ENCODE measurements at places on chromosomes 7 and 10.

DNA sequence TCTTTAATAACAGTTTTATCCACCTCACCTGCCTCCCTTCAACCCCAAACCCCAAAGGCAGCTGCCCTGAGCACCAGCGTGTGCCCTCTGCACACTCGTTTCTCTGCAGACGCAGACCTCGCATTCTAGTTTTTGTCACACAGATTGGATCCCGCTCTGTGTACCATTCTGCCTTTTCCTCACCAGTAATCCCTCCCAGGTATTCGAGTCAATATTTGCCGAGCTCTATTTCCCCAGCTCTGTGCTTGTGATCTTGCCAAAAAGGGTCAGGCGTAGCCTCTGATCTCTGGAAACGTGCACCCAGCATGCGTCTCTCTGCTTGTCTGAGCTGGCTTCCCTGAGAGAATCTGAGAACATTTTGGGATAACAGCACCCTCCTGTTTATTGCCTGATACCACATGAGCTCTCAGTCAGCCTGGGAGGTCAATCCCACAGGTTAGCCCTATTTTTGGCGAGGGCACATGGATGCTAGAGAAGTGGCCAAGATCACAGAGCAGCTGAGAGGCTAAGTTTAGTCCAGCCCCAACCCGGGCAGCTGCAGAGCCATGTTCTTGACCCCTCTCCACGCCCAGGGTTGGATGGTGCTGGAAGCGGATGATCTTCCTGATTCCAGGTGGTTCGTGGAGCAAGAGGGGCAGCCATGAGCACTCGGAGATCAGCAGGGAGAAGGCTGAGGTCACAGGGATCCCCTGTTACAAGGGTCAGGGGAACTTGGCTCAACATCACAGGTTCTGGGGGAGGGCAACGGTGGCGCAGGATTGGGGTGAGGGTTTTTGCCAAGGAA, 29.1 kb downstream of the FOXL3 start:
- no peak for DNase-seq

GRCh38 chr10:102410429-102411073, 8.0 kb downstream of the PSD start:
- no peak for DNase-seq

DNA sequence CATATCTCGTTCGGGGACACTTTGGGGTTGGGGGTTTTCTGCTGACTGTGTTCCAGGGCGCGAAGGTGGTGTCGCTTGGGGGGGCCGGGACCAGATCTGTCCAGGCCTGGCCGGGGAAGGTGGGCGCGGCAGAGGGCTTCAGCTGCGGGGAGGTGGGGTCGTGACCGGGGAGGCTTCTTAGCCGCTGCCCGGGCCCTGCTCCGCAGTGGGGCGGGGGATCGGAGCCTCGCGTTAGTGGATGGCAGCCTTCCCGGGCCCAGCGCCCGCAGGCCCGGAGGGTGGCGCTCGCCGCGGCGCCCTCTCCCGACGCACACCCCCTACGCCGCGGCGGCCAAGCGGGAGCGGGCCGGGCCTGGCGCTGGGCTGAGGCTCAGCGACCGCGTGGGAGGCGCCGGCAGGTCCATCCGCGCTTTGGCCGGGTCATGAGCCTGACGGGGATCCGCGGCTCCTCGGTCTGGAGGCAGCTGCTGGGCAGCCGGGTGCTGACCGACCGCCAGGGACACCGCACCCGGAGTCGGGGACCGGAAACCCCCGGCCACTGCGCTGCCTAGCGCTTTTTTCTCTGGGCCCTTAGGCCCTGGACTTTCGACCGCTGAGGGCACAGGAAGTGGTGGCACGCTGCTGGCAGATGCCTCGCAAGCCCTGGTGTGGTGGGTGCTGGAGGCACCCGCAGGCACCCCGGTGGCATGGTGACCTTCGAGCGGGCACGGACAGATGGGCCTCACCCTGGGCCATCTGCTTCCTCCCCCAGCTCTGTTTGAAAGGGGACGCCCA, 1.2 kb downstream of the AGAP3 start:
- no peak for DNase-seq

GRCh38 chr10:3009341-3009740, 58.0 kb upstream of the PFKP start:
- no peak for DNase-seq

GRCh38 chr10:17523246-17523753, 68.9 kb upstream of the ST8SIA6 start:
- DNase-seq = no peak

DNA sequence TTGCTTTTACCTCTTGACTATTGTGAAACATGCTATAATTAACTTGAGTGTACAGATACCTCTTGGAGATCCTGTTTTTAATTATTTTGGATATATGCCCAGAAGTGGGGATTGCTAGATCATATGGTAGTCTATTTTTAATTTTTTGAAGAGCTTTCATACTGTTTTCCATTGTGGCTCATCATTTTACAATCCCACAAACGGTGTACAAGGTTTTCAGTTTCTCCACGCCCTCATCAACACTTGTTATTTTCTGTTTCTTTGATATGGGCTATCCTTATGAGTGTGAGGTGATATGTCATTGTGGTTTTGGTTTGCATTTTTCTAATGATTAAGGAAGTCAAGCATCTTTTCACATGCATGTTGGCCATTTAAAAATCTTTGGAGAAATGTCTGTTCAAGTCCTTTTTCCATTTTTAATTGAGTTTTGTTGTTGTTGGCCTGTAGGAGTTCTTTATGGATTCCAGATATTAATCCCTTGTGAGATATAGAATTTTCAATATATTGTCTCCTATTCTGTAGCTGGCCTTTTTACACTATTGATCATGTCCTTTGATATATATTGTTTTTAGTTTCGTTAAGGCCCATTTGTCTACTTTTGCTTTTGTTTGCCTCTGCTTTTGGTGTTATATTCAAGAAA, 7.5 kb downstream of the AGK start:
- DNase-seq = peak; percentile 48

- no peak for DNase-seq
Measured at GRCh38 chr10:118580702-118581101, 14.7 kb downstream of the PRLHR start.

DNA sequence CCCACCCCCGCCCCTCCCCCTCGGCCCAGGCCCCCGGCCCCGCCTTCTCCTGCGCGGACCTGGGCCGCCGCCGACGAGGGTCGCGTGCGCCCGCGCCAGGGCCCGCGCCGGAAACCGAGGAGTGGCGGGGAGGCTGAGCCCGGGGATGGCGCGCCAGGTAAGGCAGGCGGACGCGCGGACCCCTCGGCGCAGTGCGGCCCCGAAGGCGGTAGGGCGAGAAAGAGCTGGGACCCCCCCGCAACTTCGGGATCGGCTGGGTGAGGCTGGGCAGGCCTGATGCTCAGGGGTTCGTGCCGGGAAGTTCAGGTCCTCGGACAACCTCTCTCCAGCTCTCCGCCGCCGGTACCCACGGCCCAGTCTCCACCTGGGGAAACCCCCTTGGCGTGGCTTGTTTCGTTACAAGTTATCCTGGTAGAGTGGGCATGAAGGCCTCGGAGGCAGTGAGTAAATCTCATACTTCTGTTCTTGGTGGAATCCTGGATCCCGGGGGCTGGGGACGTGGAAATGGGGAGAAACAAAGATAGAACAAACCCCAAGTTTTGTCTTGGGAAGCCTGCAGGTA, 58.4 kb downstream of the ZNF467 start:
- DNase-seq = peak; percentile 24

DNA sequence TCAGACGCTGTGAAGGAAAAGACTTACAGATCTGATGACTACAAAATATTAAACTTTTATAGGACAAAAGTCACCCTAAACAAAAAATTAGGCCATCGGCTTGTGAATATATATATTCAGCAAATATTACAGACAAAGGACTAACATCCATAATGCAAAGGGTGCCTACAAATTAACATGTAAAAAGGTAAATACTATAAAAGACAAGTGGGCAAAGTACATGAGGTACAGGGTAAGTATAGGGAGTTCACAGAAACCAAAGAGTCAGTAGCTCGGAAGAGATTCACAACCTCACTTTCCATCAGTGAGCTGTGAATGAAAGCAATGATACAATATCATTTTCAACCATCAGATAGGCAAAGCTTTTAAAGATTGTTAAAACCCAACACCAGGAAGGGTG, 16.7 kb upstream of the KLF14 start:
- DNase-seq = no peak

- no peak for DNase-seq
Measured at GRCh38 chr10:13716081-13717071, 129.6 kb downstream of the PRPF18 start.

DNA sequence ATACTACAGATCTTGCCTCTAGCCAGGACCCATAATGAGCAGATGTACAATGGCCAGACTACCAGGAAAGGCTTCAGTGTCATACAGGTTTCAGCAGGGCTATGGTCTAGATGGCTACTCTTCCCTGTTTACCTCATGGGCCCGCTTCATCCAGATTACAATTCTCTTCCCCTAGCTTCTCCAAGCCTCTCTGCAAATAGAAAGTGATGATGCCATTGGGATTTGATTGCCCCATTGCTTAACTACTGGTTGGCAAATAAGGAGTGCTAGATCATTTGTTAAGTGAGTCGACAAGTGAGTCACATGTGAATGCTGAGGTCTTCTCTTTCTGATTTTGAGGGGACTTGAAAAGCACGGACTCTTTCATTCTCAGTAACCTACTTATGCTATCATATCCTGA, 361.5 kb upstream of the LRRTM3 start:
- no peak for DNase-seq

- DNase-seq = no peak
Measured at GRCh38 chr7:2360796-2361195, 6.2 kb downstream of the EIF3B start.

GRCh38 chr7:75599244-75599781, 107.2 kb downstream of the SPDYE5 start:
- no peak for DNase-seq

GRCh38 chr7:43240565-43240964, 128.1 kb downstream of the HECW1 start:
- DNase-seq = no peak

DNA sequence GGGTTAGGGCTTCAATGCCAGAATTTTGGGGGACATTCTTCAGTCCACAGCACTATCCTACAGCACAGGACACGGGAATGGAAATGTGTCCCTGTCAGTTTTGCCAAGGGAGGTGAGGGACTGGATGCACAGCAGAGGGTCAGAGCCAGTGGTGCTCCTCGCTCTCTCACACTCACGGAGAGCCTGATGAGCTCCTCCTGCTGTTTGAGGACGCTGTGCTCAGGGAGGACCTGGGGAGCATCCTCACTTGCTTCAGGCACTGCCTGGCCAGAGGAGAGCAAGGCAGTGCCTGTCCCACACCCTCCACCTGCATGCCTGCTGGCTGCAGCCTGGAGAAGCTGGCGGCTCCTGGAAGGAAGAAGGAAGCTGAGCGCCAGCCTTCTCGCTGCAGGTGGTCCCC, 58.6 kb downstream of the RAMP3 start:
- DNase-seq = no peak

GRCh38 chr7:52992001-52992400, 43.4 kb upstream of the POM121L12 start:
- no peak for DNase-seq

- DNase-seq = no peak
Measured at GRCh38 chr10:25175527-25176420, 973 bp downstream of the GPR158 start.

GRCh38 chr7:138036135-138036534, 34.2 kb upstream of the CREB3L2 start:
- no peak for DNase-seq

GRCh38 chr10:87656431-87657072, 3.1 kb upstream of the PAPSS2 start:
- no peak for DNase-seq

GRCh38 chr10:31014161-31014875, 17.3 kb downstream of the ZNF438 start:
- no peak for DNase-seq

GRCh38 chr10:80196270-80196949, 8.9 kb downstream of the ANXA11 start:
- peak; percentile 54 for DNase-seq

GRCh38 chr10:95785317-95785716, 29.4 kb downstream of the ENTPD1 start:
- DNase-seq = no peak
